ENCODE measurements at places on chromosomes 5 and 9. TPM values are rescaled to one million over a fixed set of nuclear protein-coding genes. Genes with fewer than 3 reads are reported as not detected.

DNA sequence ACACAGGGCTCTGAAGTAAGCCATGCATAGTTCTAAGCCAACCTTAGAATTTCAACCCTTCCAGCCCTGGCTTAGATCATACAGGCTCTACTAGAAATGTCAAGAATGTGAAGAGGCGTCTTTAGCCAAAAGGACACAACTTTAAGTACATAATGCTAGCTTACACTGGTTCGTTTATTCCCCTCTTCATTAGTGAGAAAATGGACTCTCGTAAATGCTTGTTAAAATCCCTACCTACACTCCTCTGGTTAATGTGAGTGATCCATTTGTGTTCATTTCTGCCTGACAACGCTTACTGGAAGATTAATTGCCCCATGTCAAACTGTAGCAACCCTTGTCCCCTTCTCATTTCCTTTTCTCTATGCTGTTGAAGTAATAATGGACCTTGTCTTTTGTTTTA lies 149.3 kb upstream of the POU5F2 start:
- no peak overlapping the region for H3K4me3 ChIP-seq
- H3K4me1 ChIP-seq = peaks cover 20% of the 10 kb centered on the region
- H3K27me3 ChIP-seq = no peaks in the 10 kb centered on the region

- peaks cover 57% of the 10 kb centered on the region for H3K4me1 ChIP-seq
- no peaks in the 10 kb centered on the region for H3K36me3 ChIP-seq
- H3K27ac ChIP-seq = peak overlapping the region; percentile 45
- no peak for DNase-seq
- no peaks in the 10 kb centered on the region for H3K27me3 ChIP-seq
Observed at GRCh38 chr5:17190242-17190778, 27.1 kb upstream of the BASP1 start.

DNA sequence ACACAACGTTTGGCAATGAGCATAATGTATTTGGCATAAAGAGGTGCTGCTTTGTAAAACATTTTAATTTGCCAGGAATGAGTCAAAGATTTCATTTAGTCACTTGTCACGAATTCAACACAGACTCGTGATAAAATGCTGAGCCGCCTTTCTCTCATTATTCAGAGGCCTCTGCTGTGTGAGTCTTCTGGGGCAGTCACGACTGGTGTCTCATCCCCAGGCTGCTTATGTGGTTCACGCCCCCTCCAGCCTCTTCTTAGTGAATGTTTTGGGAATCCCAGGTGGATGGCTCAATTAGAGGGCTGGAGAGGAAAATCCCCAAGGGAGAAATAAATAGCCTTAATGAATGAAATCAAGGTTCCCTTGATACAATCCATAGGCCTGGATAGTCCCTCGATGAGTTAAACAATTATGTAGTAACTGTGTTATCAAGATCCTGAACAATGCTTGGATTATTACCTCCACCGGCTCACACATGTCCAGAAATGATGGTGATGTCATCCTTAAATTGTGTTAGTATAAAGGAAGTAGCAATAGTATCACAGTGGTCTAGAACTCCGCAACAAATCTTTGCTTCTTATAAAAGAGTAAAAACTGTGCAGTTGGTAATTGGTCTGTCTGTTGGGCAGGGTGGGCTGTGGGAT lies 192.1 kb upstream of the ADAMTS16 start:
- H3K4me1 ChIP-seq = no peaks in the 10 kb centered on the region
- H3K36me3 ChIP-seq = no peaks in the 10 kb centered on the region
- H3K4me3 ChIP-seq = no peak overlapping the region
- no peak overlapping the region for H3K27ac ChIP-seq

GRCh38 chr5:2752059-2752820 lies 763 bp upstream of the IRX2 start:
- peak overlapping the region; percentile 82 for H3K4me3 ChIP-seq
- H3K4me1 ChIP-seq = peaks cover 53% of the 10 kb centered on the region
- peak; percentile 88 for DNase-seq
- H3K36me3 ChIP-seq = peaks cover 9% of the 10 kb centered on the region
- H3K27me3 ChIP-seq = no peaks in the 10 kb centered on the region

DNA sequence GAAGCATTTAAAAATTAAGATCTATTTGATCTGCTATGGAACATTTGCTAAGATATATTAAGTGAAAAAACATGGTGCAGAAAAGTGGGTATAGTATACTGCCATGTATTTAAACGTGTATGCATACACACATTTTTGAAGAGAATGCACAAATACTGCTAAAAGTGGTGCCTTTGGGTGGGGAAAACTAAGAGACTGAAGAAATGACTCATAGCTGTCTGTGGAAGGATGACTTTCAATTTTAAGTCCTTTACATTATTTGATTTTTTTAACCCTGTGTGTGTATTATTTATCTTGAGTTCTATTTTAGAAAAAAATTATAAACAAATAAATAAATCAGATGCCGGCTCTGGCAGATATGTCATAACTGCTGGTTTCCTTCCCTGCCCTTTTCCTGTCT lies 120.7 kb upstream of the SLIT3 start:
- no peaks in the 10 kb centered on the region for H3K36me3 ChIP-seq
- H3K27ac ChIP-seq = no peak overlapping the region
- no peak for DNase-seq
- no peak overlapping the region for H3K4me3 ChIP-seq

DNA sequence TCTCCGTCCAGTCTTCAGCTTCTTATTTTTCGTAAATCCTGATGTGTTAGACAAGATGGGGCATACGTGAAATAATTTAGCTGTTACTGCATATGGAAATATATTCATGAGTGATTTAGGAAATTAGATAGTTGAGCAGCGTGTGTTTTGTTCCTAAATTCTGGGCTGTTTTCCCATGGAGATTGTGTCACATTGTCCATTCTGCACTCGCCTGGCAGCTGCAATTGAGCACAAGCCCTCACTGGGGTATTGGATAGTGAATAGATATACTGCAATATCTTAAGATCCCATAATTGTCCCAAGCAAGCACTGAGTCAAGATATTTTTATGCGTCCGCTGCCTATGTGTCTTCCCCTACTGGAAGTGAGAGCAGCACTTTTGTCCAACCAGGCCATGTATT lies 1027.1 kb upstream of the WWC1 start:
- peaks cover 32% of the 10 kb centered on the region for H3K27me3 ChIP-seq
- no peaks in the 10 kb centered on the region for H3K36me3 ChIP-seq
- DNase-seq = no peak
- no peaks in the 10 kb centered on the region for H3K4me1 ChIP-seq
- H3K27ac ChIP-seq = no peak overlapping the region
- H3K4me3 ChIP-seq = no peak overlapping the region

- H3K27ac ChIP-seq = no peak overlapping the region
- H3K27me3 ChIP-seq = peaks cover 16% of the 10 kb centered on the region
- no peaks in the 10 kb centered on the region for H3K36me3 ChIP-seq
- no peak for DNase-seq
- no peaks in the 10 kb centered on the region for H3K4me1 ChIP-seq
- no peak overlapping the region for H3K4me3 ChIP-seq
Observed at GRCh38 chr9:84419031-84419602, 78.6 kb upstream of the SLC28A3 start.

DNA sequence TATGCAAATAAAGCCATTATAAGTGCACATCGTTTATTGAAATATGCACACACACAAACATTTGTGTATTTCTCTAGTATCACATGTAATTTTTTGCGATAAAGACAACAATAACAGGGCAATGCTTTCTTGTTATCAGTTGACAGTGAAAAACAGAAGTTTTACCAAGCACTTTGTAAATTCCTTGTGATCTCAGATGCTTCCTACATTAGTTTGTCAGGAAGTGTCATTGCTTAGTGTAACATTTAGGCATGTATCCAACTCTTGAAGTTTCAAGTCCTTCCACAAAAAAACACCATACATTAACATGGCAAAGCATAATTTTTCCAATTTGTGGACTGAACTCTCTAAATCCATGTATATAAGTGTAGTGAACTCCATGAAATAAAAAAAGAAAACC lies 46.4 kb downstream of the MOCS2 start:
- H3K36me3 ChIP-seq = no peaks in the 10 kb centered on the region
- no peaks in the 10 kb centered on the region for H3K4me1 ChIP-seq
- H3K4me3 ChIP-seq = no peak overlapping the region
- H3K27ac ChIP-seq = no peak overlapping the region

- no peak for DNase-seq
- peaks cover 24% of the 10 kb centered on the region for H3K4me1 ChIP-seq
- no peaks in the 10 kb centered on the region for H3K36me3 ChIP-seq
- no peaks in the 10 kb centered on the region for H3K27me3 ChIP-seq
Observed at GRCh38 chr5:107671742-107672210, 1.0 kb upstream of the EFNA5 start.

- peak within 1 kb of the TSS; percentile 78 for H3K4me3 ChIP-seq
- peak; percentile 94 for DNase-seq
- no peaks in the 10 kb centered on the region for H3K27me3 ChIP-seq
- H3K27ac ChIP-seq = peak within 1 kb of the TSS; percentile 76
- H3K4me1 ChIP-seq = peaks cover 45% of the 10 kb centered on the region
- no peaks in the 10 kb centered on the region for H3K36me3 ChIP-seq
Observed at GRCh38 chr5:169980418-169981053, at the start of gene INSYN2B. INSYN2B (minus strand) TSS chr5:169980495; CDS start chr5:169883898, 96,597 bp downstream.

- H3K4me1 ChIP-seq = no peaks in the 10 kb centered on the region
- DNase-seq = no peak
- no peaks in the 10 kb centered on the region for H3K27me3 ChIP-seq
Observed at GRCh38 chr5:176492431-176492830, 44.2 kb downstream of the FAF2 start.

DNA sequence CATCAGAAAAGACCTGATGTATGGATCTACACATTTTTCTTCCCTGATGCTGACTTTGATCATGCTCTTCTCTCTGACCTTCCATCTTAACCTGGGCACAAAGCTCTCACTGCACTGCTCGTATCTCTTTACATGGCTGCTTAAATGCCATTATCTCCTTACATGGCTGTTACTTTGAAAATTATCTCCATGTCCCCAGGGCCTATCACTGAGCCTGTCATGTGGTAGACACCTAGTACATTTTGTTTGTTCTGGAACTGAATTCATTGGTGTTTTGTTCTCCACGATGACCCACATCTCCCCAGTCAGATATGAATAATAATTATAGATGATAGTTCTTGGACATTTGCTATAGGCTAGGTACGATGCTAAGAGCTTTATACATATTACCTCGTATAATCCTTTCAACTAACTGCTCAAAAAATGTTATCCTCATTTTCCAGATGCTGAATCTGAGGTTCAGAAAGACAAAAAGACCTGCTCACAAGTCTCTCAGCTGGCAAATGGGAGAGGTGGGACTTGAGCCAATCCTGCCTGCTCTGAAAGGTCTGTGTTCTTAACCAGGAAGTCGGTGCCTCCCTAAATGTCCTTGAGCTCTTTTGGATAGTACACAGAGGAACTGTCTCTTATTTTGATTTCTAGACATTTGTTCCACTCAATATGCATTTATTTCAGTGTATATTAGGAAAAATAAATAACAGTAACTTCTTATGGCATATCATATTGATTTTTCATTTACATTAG lies 9.8 kb upstream of the CPEB4 start:
- H3K4me1 ChIP-seq = peaks cover 2% of the 10 kb centered on the region
- H3K36me3 ChIP-seq = no peaks in the 10 kb centered on the region
- DNase-seq = no peak
- no peak overlapping the region for H3K4me3 ChIP-seq
- no peaks in the 10 kb centered on the region for H3K27me3 ChIP-seq

DNA sequence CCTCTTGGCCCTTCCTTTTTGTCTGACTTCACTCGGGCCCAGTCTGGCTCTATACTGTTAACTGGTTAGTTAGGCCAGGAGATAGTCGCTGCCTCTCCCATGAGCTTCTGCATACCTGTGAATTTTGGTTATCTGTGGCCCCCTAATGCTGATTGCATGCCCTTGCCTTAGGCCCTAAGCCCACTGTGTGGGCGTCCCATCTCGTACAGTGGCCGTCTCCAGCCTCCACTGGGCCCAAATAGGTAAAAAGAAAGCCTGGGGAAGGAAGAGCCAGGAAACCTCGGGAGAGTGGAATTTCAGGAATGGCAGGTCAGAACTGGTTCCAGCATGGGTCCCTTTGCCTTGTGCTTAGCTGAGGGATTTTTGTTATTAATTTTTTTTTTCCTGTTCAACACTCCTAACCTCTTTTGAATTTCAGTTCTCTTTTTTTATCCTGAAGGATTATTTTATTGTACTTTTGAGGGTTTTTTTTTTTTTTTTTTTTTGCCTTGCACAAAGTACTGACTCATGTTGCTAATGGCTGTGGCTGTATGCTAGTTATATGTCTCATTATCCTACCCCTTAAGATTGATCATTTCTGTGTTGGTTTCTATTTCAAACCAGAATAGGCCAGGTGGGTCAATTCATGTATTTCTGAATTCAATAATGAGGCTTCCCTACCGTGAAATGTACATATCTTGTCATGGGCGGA lies 3.4 kb downstream of the PRRC2B start:
- DNase-seq = no peak
- H3K27me3 ChIP-seq = no peaks in the 10 kb centered on the region
- peak overlapping the region; percentile 96 for H3K27ac ChIP-seq
- H3K4me3 ChIP-seq = peak overlapping the region; percentile 91
- H3K36me3 ChIP-seq = no peaks in the 10 kb centered on the region
- H3K4me1 ChIP-seq = peaks cover 66% of the 10 kb centered on the region

GRCh38 chr9:70228611-70229010 lies 30.2 kb upstream of the SMC5 start:
- peaks cover 25% of the 10 kb centered on the region for H3K4me1 ChIP-seq
- H3K27ac ChIP-seq = peak overlapping the region; percentile 75
- peaks cover 10% of the 10 kb centered on the region for H3K36me3 ChIP-seq
- no peak for DNase-seq
- H3K4me3 ChIP-seq = no peak overlapping the region

GRCh38 chr5:53256746-53257145 lies 147.2 kb upstream of the MOCS2 start:
- H3K27ac ChIP-seq = no peak overlapping the region
- DNase-seq = no peak
- H3K4me3 ChIP-seq = no peak overlapping the region
- no peaks in the 10 kb centered on the region for H3K27me3 ChIP-seq

GRCh38 chr9:33133186-33133585 lies 34.0 kb downstream of the B4GALT1 start:
- H3K27ac ChIP-seq = no peak overlapping the region
- no peaks in the 10 kb centered on the region for H3K27me3 ChIP-seq
- peaks cover 35% of the 10 kb centered on the region for H3K4me1 ChIP-seq
- no peak for DNase-seq
- H3K4me3 ChIP-seq = no peak overlapping the region

DNA sequence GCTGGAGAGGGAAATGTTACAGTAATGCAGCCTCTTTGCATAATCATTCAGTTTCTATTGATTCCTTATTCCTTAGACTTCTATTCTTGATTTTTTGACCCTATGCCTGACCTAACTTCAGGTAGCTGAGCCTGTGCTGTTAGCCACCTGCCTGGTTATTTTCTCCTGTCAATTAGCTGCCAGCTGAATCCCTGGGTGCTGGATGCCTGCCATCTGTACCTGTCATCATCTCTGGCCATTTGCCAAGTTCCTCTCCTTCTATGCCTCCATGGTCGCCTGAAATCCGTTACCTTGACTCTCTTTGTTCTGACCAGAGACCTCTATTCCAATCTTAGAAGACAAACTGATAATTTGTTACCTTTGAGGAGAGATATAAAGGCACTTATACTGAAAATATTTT lies 178.3 kb downstream of the CAVIN4 start:
- no peak for DNase-seq
- H3K4me3 ChIP-seq = no peak overlapping the region
- no peak overlapping the region for H3K27ac ChIP-seq
- H3K36me3 ChIP-seq = no peaks in the 10 kb centered on the region
- no peaks in the 10 kb centered on the region for H3K27me3 ChIP-seq

Gene IPPK
- total RNA-seq = 7.4 TPM

Gene ADRB2
- 7.1 TPM for total RNA-seq

Gene DMRTA1
- 0.18 TPM for total RNA-seq

Gene GFI1B
- total RNA-seq = not detected

Gene RGMB
- total RNA-seq = 111 TPM

Gene PCA3
- total RNA-seq = not detected

Gene AGGF1
- 23.7 TPM for total RNA-seq

Gene IL13
- not detected for total RNA-seq

Gene PCDHB6
- 1.6 TPM for total RNA-seq

Gene LIX1
- total RNA-seq = 0.48 TPM

Gene ANKRD18A
- 14.6 TPM for total RNA-seq

Gene ENTR1
- total RNA-seq = 54.8 TPM

All from osteocyte (in vitro differentiated cells).